ENCODE measurements at places on chromosomes 6 and 20.

- DNase-seq: no peak
These were observed 2.9 kb downstream of the MAP7 start for GRCh38 chr6:136547336-136547735.

GRCh38 chr6:132190097-132190814, 211.0 kb downstream of the MOXD1 start:
- DNase-seq: no peak

- DNase-seq: no peak
These were observed 1588.0 kb downstream of the GRIK2 start for GRCh38 chr6:102981490-102982015.

GRCh38 chr6:168007592-168008338, 10.3 kb downstream of the KIF25 start:
- DNase-seq: no peak

DNA sequence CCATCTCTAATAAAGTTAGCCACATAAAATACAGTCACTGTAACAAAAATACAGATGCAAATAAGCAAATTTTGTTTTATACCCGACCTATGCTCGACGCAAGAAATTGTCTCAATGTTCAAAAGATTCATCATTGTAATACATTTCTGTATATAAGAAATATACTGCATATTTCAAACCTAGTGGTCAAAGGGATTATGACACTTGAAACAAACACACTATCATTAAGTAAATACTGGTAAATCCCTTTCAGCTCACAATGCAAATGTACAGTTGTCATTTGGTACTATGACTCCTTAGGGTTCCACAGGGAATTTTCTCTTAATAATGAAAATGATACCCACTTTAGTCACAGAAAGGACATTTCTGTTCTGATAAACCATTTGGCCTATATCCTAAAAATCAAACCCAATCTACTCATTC, 2.2 kb downstream of the HIVEP2 start:
- DNase-seq: no peak

GRCh38 chr6:154806804-154807203, 73.6 kb downstream of the SCAF8 start:
- DNase-seq: no peak
